Activated CD4-positive, CD25-positive, alpha-beta regulatory T cell treated with anti-CD3 and anti-CD28 coated beads, Interleukin-2, amount 50 U/mL, for 16 hours (primary cell): ENCODE measurements at places on chromosomes 1 and 21.

DNA sequence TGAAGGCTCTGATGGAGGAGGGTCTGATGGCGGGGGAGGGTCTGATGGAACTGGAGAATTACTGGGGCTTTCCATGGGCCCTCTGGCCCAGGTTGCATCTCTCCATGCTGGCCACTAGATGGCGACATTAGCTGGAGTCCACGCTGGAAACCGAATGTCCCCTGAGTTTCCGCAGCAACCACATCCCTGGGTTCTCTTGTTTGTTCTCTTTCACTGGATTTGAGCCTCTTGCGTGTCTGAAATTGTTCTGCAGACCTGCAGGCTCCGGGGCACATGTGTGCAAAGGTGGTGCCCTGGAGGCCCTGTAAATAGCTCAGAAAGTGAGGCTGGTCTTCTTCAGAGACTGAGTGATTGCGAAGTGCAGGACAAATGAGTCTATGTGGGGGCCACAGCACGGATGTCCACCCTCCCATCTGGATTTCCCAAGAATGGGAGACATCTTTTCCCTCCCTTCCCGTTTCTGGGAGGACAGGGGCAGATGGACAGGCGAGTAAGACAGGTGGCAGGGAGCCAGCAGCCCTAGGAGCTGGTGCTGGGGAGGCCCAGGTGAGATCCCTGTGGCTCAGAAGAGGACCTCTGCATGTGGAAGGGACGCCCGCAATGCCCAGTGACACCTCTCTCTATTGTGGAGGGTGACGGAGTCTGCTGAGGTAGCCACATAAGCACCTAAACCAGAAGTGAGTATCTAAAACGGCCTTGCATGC, 73.2 kb upstream of the ABCG1 start:
- DNase-seq, result peak; percentile 52

DNA sequence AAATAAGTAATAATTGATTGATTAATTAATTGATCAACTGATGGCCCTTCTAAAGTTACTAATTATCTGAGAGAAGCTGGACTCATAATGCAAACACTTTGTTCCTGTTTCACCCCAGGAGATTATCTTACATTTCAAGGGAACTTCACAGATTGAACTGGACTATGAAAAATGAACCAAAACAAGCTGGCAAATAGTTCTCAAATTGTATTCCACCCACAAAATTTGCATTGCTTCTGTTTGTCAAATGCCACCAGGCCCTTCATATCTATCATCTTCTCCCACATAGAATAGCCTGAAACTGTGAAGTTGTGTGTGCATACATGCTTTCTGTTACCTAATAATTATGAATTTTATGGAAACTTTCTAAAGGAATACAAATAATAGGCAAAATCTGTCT, 104.0 kb downstream of the ZNF281 start:
- no peak for DNase-seq

DNA sequence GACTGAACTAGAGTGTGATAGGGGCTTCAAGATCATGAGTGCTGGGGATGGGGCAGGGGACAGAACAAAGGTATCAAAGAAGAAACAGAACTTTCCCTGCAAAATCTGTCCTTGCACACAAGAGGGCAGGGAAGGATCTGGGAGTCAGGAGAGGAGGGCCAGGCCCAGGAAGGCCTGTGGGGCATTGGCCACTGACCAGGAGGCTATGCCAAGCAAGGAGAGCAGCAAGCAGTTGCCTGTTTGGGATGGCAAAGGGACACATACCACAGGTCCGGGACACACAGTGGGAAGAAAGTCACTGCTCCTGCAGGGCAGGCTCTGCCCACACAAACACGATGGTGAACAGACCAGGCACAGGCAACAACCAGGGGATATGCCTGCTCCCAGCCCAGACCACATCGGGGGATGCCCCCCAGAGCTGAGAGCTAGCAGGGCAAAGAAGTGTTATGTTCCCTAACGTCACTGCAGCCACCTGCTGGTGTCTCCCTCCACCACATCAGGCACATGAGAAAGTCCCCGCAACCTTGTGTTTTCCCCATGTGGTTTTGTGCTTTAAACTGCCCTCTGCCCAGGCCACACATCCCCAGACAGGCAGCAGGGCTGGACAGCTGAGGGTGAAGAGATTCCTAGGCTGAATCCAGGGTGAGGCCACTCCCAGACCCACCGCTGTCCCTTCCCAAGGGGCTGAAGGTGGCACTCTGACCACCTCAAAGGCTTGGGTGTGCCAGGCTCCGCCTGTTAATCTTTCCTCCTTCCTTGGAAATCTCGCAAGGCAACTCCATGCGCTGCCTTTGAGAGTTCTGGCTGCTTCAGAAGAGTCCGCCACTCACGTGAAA, 53.6 kb downstream of the KIF21B start:
- no peak for DNase-seq

GRCh38 chr1:219837274-219837993, 90.9 kb downstream of the SLC30A10 start:
- DNase-seq, result no peak

DNA sequence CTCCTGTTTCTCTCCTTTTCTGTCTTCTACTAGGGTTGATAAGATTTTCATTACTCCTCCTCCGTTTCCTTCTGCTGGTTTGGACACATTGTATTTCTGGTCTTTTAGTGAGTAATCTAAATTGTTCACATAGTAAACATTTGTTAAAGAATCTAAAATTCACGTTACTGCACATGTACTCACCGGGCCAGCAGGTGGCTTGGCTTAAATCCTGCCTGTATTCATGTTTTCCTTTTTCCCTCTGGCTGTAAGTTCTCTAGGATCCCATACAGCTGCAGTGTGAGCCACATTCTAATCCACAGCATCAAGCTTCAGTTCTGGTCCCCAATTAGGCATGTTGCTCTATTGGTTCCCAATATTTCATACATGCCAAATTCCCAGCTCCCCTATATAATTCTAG, 958.3 kb downstream of the ADGRL2 start:
- DNase-seq, result no peak

GRCh38 chr1:23529146-23530086, 1.6 kb downstream of the E2F2 start:
- DNase-seq, result no peak

- DNase-seq, result no peak
Observed at GRCh38 chr1:110195196-110195595, 14.9 kb upstream of the KCNC4 start.

DNA sequence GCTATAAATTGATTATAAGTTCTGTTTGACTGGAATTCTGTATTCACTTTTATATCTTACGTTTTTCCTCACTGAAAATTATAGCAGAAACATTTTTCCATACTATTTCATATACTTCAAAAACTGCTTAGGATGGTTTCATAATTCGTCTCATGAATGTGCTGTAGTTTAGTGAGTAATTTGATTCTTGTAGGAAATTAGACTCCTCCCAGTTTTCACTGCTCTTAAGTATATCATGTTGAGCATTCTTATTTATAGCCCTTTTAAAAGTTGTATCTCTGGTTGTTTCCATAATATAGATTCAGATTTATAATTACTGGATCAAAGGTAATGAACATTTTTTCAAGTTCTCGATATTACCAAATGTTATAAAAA, 250.6 kb downstream of the FMN2 start:
- no peak for DNase-seq

GRCh38 chr1:203369666-203370065, 18.7 kb upstream of the FMOD start:
- DNase-seq, result no peak

DNA sequence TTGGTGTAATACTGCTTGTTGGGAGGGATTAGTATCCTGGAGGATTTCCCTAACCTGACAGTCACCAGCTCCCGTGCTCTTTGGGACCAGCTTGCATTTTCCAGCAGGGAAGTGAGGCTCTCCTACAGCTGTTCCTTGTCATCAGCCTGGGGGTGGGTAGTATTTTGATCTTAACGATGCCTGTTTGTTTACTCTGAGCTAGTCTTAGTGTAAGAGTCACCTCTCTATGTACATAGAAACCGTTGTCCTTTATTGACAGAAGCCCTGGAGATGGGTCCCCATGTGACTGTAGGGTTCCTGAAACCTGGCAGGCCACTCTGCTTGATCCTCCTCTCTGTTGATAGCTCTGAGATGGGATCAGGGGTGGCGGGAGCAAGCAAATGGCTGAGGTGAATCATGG, 58.0 kb downstream of the ACP6 start:
- DNase-seq, result no peak
